ENCODE measurements at places on chromosomes 7 and 10. TPM values are rescaled to one million over a fixed set of nuclear protein-coding genes. Genes with fewer than 3 reads are reported as not detected.
A peak's percentile ranks its signal among the peaks of the same experiment; 100 is the strongest.

DNA sequence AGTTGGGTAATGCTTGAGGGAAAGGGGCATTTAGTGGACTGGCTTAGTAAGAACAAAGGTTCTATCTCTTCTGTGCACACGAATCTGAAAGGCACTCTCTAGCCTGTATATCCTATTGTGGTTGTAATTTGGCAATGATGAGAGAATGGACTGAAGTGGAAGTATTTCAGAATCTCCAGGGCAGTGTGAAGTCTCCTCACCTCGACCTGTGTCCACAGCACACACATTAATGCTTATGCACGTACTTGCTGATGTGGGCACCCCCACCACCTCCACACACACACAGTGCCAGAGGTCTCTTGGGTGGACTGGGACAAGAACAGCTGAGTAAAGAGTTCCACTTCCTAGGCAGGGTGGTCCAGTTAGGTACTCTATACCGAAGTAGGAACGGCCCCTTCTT is 6.9 kb downstream of the SMC3 start:
- DNase-seq = no peak

GRCh38 chr10:72048450-72049124 is 39.8 kb downstream of the SPOCK2 start:
- DNase-seq = peak; percentile 84

DNA sequence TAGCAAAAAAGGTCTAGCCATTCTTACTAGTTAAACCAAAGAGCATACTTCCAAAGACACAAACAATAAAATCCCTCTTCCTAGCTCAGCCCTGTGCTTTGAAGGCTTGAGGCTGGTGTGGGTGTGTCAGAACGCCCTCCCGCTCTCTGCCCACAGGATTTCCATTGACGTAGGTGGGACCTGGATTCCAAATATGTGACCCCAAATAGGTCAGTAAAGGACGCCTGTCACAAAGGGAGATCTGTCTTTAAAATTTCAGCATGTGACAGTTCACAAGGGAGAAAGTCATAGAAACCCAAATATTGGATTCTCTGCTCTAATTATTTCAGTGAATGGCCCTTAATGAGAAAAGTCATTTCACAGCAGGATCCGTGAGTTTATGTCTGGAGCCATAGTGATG is 39.9 kb upstream of the LYZL1 start:
- no peak for DNase-seq

- DNase-seq = no peak
These were observed 115.9 kb upstream of the CACUL1 start for GRCh38 chr10:118870467-118871243.

GRCh38 chr7:156560075-156560474 is 80.5 kb upstream of the RNF32 start:
- DNase-seq = no peak

DNA sequence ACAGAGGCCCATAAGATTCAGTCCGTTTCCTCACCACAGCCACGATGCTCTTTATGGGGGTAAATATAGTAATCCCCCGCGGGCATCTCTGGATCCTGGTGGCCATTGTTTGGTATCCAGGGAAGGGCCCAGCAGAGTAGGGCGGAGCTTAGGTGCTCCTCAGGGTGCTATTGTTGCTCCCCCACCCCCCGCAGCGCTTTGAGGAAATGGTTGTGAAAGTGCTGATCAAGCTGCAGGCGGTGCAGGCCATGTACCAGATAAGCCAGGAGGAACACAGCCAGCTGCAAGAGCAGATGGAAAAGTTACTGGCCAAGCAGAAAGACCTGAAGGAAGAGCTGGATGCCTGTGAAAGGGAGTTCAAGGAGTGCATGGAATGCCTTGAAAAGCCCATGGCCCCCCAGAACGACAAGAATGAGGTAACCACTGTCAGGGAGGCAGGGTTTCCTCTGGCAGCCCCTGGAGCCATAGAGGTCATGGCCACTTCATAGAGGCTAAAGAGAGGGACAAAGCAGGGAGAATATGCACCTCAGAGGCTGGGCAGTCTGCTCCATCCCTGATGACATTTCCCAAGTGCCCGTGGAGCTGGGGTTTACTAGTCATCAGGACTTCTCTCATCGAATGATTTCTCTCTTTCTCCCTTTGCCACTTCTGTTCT is 17.6 kb upstream of the FLNC start:
- DNase-seq = no peak

DNA sequence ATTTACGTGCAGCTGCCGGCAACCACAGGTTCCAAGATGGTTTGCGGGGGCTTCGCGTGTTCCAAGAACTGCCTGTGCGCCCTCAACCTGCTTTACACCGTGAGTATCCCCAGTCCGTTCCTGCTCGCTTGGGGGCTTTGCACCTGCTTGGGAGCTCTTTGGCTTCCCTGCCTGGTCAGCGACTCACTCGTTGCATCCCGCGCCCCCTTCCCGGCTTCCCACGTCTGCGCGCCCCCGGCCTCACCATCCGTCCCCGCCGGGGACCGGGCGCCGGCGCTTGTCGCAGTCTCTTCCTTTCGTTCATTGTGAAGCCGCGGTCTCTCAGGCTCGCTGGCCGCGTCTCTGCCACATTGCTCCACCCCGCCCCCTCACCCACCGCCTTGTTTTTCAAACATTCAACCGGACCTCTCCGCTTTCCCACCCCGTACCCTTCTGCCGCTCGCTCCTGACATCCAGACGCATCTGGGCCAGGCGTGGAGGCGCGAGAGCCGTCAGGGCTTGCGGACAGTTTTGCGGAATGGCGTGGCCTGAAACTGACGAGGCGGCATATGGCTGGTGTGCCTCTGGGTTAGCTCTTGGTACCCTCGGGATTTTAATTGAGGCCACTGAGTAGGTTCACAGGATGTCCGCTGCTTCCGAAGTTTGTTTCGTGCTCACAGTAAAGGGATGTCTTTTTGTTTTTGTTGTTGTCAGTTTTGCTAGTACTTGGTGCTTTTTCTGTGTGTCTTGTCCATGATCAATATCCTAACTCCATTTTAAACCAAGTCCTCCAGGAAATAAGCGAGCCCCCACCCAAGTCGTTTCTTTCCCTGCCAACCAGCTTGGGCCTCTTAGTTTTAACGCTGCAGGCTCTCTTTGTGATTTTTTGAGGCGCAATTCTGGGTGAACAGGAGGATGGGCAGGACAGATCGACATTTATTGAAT is 639 bp downstream of the TSPAN13 start:
- no peak for DNase-seq

DNA sequence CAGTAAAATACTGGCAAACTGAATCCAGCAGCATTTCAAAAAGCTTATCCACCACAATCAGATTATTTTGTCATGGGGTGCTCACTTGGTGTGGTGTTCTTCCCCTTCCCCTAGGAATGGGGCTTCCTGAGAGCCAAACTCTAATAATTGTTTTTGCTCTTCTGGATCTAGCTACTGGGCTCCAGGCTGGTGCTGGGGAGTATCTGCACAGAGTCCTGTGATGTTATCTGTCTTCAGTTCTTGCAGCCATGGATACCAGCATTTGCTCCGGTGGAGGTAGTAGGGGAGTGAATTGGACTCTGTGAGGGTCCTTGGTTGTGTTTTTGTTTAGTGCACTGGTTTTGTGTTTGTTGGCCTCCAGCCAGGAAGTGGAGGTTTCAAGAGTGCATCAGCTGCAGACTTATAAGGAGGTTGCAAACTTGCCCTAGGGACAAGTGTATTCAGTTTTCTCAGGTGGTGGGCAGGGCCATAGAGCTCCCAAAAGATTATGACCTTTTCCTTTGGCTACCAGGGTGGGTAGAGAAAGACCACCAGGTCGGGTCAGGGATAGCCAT is 308.5 kb upstream of the MAGI2 start:
- no peak for DNase-seq

DNA sequence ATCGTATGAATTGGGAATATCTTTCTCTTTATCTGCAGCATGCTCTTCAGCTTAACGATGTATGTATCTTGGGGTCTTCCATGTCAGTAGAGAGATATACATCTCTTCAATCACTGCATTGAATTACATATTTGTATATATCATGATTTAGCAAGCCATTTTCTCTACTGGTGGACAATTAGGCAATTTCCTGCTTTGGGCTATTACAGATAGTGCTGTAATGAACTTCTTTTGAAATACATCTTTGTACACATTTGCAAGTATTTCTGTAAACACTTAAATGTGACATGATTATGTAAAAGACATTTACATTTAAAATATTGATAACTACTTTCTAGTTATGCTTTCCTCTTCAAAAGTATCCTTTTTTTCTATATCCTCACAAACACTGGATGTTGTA is 199.0 kb downstream of the PPP1R9A start:
- no peak for DNase-seq

DNA sequence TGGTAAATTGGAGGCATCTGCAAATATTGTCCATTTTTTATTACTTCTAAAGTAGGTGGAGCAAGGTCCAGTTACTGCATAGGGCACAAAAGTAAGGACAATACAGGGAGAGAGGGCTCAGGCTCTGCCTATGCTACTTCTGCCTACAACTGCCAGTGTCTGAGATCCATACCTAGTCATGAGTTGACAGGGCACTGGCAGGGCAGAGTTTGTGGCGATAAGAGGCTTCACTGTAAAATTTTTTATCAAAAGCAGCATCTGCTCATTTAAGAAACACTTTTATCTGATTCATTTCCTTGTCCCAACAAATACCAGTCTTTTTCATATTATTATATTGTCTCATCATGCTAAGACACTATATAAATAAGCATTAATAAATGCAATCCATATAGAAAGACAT is 178.0 kb downstream of the LRRN3 start:
- no peak for DNase-seq

DNA sequence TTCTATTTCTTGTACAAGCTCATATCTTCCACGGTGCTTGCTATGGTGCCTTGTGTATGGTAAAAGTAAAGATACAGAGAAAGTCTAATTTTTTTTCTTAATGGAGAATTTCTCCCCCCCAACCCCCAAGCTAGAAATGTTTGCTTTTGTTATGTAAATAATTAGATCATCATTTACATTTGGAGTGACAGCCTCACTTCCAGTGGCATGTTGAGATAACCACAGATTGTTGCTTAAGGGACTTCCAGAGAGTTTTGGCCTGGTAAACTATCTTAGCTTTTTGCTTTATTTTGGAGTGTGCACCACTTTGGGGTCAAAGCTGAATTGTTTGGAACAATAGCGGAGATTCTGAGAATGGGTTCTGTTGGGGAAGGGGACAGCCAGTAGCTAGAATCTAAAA is 129.7 kb downstream of the ZNF365 start:
- no peak for DNase-seq

GRCh38 chr7:12358694-12359093 is 45.0 kb downstream of the VWDE start:
- DNase-seq = no peak

DNA sequence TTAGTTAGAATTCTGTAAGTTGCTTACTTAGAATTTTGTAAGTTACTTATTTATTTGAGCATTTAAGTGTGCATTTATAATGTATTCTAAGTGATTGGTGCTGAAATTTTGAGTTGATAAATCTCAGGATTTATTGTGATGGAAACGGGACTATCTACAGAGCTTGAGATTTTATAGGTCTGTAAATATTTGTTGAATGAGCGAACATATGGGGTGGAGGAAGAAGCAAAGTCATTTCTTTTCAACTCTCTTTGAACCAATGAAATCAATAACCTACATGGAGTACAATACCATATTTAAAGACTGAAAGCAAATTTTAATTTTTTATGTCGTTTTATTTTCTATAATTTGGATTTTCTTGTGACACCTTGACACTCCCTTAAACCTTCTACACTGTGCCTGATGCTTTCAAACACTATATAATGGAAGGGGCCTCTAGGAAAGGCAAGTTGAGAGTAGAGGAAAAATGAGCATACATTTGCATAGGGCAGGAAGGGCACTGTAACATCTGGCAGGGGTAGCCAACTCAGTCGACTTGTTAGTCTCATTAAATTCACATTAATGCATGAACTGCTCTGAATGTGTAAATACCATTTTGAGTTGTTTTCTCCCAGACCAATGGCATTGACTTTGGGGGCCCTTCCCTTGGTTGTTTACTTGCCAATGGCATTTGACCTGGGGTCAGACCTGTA is 204.2 kb downstream of the DYNC1I1 start:
- no peak for DNase-seq

DNA sequence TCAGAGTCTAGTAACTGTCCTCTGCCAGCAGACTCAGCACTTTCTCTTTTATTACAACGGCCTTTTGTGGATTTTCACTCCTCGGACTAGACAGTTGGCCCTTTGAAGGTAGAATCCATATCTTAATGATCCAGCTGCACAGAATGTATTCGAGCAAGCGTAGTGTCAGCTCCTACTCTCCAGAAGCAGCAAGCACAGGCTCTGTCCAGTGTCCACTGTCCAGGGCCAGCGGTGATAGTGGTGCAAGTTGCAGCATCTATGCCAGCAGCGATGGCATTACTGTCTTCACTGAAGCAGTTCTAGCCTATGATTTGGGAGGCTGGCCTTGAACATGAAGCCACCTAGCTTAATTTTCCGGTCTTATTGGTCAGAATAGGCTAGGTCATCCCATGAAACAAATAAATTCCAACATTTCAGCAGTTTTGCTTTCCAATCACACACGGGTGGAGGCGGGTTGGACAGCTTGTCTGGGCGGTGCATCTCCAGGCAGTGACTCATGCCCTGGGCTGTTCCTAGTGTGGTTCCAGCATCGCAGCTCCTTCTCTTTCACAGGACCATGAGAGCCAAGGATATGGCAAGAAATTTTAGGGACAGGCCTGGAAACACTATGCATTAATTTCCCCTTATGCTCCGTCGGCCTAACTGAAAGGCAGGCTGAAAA is 108.6 kb upstream of the KCNMA1 start:
- DNase-seq = no peak

- DNase-seq = no peak
These were observed 8.4 kb downstream of the GRB10 start for GRCh38 chr7:50774319-50774718.

DNA sequence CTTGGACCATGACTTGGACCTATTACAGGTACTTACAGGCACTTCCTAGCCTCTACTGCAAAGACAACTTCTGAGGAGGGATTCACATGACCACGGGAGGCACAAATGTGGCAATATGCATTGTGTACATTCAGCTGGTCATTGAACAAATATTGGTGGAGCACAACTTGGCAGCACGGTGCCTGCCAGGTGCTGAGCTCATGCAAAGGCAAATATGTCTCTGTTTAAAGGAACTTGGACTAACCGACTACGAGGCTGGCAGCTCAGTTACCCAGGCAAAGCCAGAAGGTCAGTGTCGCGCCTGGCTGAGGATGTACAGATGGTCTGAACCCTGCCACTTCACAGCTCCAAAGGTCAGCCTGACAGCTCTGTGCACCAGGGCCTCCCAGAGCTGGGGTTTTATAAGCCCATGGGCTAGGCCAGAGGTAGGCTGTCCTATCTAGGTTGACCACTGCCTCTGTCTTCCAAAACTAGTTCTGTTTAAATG is 6.1 kb downstream of the DENND11 start:
- DNase-seq = no peak

- DNase-seq = no peak
These were observed 743 bp upstream of the PYROXD2 start for GRCh38 chr10:98415731-98416119.

Gene SUN3
- not detected for total RNA-seq

Gene KIAA1549
- total RNA-seq = 0.11 TPM

Gene GRID2IP
- 0.47 TPM for total RNA-seq

Gene EPO
- total RNA-seq = not detected

Gene ZNF485
- 10.4 TPM for total RNA-seq

Gene HOXA1
- 0.73 TPM for total RNA-seq

Gene BBS9
- total RNA-seq = 27.0 TPM

Gene SLC35G1
- total RNA-seq = 5.3 TPM

Gene ATRNL1
- total RNA-seq = 0.50 TPM
